ENCODE measurements at places on chromosomes 13 and 19.

- no peak for DNase-seq
Observed at GRCh38 chr19:56983171-56983570, 136.6 kb upstream of the USP29 start.

- no peak for DNase-seq
Observed at GRCh38 chr13:66974889-66975288, 255.2 kb downstream of the PCDH9 start.

DNA sequence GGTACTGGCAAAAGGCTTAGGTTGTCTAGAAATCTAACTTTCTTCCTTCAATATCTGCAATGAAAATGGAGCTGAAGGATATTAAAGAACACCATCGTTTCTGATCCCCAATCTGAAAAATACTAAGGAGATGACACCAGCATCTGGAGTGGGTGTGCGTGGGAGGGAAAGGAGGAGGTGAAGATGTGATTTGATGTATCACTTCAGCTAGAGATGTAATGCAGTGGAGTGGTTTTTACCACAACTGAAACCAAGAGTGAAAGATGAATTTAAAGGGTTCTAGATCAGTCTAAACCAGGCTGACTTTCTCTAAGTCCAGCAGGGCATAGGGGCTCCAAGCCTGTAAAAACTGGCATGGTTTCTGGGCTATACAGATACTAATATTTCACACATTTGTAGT, 148.4 kb downstream of the AKAP11 start:
- no peak for DNase-seq

DNA sequence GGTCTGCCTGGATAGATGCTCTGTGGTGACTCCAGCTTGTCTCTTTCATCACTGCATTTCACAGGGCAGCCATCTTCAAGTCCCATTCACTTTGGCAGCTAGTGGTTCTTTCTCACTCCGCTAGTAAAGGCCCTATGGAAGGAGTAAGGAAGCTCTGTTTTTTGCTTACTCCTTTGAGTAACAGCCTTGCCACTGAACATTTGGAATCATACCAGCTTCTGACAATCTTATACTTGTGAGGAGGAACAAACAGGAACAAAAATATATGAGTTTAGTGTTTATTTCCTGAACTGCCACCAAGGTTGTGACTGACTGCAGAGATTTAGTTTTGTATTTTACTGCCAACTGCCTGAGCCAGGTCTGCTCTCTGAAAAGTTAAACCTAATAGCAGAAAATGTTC, 38.7 kb downstream of the KCTD4 start:
- DNase-seq, result no peak
